GM12891 (cell line): ENCODE measurements at places on chromosomes 13 and 19.

- DNase-seq, result no peak
Observed at GRCh38 chr19:58355908-58356765, 2.8 kb upstream of the A1BG start.

GRCh38 chr19:31356587-31357314 is 7.5 kb upstream of the TSHZ3 start:
- DNase-seq, result no peak

DNA sequence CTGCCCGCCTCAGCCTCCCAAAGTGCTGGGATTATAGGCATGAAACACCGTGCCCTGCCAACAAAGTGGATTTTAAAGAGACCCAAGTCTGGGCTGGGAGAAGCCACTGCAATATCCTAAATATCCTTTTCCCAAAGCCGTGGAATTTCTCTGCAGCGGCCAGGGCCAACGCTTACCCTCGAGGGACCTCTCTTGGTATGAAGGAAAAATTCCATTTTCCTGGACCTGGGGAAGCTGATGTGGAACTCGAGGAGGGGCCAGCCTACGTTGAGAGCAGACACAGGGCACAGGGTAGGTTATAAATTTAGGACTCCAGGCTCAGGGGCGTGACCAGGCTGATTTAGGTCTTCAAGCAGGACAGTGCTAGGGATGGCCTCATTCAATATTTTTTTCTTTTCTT is 17.7 kb upstream of the UPF1 start:
- DNase-seq, result no peak

- DNase-seq, result no peak
Observed at GRCh38 chr19:47120470-47121067, 7.0 kb upstream of the ZC3H4 start.

DNA sequence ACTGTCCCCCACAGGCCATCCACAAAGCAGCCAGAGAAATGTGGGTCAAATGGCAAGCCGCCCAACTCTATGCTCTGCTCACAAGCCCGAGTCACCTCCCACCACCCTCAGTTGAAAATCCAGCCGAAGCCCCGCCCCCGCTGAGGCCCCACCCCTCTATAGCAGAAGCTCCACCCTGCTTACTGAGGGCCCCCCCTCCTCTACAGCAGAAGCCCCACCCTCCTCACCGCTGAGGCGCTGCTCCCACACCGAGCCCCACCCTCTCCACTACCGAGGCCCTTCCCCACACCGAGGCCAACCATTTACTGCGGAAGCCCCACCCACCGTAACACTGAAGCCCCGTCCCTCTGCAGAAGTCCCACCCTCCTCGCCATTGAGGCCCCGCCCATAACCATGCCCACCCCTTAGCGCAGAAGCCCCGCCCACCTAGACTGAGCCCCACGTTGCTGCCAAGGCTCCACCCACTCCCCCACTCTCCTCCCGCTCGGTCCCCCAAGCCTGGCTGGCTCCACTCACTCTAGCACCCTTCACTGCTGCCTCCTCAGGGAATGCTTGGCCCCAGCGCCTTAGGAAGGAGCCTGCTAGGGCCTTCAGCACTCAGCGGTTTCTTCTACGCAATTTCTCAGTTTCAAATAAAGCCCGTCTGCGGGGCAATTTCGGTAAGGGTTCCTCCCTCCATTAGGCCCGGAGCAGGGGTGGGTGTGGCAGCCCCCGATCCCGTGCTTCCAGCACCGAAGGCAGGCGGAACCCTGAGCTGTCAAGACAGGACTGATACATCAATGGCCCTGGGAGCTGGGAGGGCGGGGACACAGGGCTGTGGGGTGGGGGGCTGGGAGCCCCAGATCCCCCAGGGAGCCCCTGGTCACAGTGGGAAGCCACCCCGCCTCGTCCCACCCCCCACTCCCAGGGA is 9.0 kb upstream of the MYDGF start:
- DNase-seq, result no peak
